NCI-H524 treated with DMSO at 0.1 percent for 48 hours (cell line): ENCODE measurements at places on chromosomes 2 and 18.

- no peak for DNase-seq
Observed at GRCh38 chr2:158931572-158931971, 36.9 kb upstream of the TANC1 start.

DNA sequence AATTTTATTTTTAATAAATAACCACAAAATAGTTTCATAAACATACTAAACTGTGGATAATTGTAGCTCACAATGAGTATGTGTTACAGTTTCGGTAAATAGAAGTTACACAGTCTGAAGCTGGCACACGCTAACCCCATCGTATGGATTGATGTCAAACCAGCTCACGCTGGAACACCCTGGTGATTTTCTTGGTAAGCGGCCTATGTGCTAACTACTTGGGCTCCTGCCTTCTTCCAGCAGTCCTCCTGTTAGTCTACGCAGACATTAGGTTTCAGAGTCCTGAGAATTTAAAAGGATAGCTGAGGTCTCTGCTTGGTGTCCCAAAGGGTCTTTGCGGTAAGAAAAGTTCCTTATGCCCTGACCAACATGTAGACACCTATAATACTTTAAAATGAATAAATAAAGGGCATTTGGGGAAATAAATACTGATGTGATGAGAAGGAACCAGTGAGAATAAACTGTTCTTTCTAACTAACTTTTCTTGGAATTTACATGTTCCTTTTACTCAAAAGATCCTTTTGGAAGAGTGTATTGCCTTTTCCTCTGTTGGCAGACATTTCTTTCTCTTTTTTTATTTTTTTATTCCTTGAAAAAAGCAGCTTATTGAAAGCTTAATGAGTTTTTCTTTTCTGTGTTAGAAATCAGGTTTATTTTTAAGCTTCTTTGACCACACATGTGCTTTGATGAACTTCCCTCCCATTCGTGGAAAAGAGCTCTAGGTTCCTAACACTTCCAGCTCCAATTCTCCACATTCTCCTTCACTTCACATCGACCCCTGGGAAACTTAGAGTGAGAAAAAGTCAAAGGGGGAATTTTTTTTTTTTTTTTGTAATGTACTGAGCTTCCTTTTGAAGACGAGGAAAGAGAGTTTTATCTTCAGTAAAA lies 322.2 kb downstream of the IRS1 start:
- DNase-seq: no peak

DNA sequence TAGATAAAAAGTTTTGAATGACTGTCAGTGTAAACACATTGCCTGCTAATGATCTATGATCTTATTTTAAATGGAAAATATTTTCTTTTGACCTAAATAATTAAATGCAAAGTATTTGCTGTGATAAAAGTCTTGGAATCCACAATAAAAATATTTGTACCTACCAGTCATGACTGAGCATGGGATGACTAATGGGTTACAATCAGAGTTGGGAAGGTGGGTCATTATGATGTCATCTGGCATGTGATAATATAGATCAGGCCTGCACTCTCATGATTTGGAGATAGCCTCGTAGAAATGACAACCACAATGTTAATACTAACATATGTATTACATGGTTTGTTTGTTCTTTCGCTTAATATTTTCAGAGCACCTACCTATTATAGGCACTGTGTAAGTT lies 848.8 kb upstream of the KLHL29 start:
- no peak for DNase-seq

- DNase-seq: no peak
Observed at GRCh38 chr2:209661286-209661894, 110.2 kb upstream of the UNC80 start.

GRCh38 chr2:42724886-42725285 lies 39.0 kb downstream of the OXER1 start:
- no peak for DNase-seq

- no peak for DNase-seq
Observed at GRCh38 chr2:168790226-168790902, 12.1 kb upstream of the NOSTRIN start.

DNA sequence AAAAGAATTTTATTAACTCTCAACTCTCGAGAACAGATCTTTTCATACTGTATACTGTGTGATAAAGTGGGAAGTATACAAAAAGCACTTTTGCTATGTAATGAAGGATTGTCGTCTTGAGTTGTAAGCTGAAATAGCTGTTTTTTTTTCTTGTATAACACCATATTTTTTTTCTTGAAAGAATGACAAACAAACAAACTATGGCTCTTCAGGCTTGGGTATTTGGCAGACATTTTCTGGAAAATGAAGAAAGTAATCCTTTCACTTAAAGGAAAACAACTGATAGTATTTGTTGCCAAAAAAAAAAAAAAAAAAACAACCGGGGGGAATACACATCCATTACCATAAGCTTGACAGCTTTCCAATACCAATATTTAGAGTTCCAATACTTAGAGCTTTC lies 230.4 kb downstream of the ICOS start:
- no peak for DNase-seq

DNA sequence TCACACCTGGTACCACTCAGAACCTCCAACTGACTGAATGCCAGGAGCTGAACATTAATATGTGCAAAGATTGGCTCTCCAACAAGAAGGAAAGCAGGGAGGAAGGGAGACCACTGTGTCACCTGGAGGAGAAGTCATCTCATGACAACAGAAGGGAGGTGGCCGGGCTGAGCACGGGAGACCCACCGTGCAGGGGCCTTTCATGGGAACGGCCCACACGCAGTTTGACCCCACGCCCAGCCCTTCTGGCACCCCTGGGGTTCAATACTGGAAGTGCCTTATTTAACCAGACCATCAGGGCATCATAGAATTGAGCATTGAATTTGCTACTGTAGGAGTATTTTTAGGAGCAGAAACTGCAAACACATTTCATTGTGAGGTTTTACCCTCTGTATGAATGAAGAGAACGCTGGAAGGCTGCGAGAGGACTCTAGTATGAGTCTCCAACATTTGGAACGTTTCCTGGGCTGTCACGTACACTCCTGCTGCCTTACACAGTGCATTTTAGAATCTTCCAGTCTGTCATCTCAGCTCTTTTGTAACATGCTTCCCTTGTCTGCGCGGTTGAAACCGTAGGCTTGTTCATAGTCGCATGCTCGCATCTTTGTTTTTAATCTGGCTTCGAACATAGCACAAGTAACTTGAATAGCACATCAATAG lies 132.1 kb downstream of the NFATC1 start:
- no peak for DNase-seq

DNA sequence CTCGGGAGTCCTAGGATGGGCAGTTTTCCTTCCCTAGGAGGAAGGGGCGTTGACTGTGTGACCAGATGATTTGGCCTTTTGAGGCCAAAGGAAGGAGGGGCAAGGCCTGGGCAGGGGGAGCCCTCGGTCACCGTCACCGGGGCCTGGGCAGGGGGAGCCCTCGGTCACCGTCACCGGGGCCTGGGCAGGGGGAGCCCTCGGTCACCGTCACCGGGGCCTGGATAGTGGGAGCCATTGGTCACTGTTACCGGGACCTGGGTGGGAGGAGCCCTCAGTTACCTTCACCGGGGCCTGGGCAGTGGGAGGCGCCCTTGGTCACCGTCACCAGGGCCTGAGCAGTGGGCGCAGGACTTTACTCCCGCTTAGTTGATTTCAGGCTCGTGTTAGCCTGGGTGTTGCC lies 17.3 kb downstream of the D2HGDH start:
- DNase-seq: no peak

- DNase-seq: no peak
Observed at GRCh38 chr2:218228366-218229090, 11.5 kb downstream of the ARPC2 start.

DNA sequence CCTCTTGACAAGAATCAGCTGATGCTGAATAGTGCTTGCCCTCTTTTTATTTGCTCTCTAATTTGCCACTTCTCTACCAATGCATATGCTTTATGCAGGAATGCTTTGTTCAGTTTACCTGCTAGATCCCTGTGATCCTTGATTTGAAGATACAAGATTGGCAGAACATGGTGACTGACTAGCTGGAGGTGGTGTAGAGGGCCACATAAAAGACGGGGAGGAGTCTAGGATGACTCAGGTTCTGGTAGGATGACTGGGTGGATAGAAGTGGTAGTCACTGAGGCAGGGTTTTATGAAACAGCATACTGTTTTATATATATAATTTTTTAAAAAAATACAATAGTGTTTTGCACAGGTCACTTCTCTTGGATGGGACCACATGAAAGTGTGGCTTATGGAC lies 6.3 kb upstream of the ADGRF3 start:
- DNase-seq: no peak

GRCh38 chr18:53254265-53254664 lies 914.3 kb downstream of the DCC start:
- DNase-seq: no peak

GRCh38 chr2:174012347-174013314 lies 47.5 kb upstream of the SP3 start:
- no peak for DNase-seq

DNA sequence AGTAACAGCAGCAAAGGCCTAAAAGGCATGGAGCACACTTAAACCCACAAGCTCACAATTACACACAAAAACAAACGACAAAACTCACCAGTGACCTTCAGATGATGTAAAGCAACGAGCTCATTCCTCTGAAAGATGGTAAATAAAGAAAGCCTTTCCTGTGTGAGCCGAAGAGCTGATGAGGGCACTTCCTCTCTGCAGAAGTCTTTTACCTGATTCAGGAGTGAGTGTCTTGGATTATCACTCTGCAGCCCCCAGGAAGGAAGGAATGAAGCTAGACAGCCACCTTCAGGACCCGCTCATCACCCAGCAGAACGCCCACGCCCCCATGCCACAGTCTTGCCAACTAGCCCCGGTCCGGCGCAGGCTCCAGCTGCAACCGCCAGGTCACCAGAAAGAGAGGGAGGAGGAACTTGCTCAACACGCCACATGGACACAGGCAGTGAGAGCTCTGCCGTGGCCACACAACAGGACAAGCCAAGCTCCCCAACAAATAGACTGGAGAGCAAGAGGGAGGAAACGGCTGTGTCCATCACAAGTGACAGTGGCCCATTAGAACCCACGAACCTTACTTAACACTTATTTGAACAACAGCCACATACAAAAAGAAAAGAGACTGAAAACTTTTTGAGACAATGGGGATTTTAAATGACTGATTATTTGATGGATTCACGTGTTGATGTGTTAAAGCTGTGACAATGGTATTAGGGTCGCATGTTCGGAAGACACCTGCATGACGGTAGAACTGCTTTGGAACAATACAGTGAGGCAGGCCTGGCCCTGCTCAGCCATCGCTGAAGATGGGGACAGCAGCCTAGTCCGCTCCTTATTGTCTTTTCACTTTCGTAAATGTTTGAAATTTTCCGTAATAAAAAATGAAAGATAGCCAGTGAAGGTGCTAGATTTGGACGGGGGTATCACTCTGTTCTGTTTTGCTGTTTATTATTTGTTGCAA lies 127.3 kb downstream of the HDAC4 start:
- DNase-seq: no peak

GRCh38 chr18:25081001-25081400 lies 271.0 kb downstream of the ZNF521 start:
- peak; percentile 17 for DNase-seq

DNA sequence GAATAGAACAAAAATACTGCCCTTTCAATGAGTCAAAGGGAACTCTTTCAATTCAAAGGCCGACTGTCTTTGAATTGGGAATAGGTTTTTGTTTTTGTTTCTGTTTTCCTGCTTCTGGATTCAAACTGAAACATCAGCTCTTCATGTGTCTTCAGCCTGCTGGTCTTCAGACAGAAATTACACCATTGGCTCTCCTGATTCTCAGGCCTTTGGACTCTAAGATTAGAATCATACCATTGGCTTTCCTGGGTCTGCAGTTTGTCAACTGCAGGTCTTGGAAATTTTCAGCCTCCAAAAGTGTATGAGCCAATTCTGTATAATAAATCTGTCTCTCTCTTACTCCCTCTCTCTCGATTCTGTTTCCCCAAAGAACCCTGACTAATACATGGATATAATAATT lies 31.1 kb downstream of the CTLA4 start:
- DNase-seq: no peak

- DNase-seq: no peak
Observed at GRCh38 chr2:59005836-59006615, 764.9 kb upstream of the FANCL start.

- no peak for DNase-seq
Observed at GRCh38 chr2:16900405-16901025, 234.9 kb upstream of the CYRIA start.

DNA sequence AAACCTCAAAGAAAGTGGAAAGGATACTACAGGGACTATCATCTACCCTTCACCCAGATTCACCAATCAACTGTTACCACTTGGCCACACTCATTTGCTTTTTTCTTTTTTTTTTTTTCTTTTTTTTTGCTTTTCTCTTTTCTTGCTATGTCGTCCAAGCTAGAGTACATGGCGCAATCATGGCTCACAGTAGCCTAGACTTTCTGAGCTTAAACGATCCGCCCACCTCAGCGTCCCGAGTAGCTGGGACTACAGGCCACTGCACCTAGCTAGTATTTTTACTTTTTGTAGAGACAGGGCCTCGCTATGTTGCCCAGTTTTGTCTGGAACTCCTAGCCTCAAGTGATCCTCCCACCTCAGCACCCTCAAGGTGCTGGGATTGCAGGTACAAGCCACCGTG lies 24.0 kb downstream of the BIN1 start:
- no peak for DNase-seq

DNA sequence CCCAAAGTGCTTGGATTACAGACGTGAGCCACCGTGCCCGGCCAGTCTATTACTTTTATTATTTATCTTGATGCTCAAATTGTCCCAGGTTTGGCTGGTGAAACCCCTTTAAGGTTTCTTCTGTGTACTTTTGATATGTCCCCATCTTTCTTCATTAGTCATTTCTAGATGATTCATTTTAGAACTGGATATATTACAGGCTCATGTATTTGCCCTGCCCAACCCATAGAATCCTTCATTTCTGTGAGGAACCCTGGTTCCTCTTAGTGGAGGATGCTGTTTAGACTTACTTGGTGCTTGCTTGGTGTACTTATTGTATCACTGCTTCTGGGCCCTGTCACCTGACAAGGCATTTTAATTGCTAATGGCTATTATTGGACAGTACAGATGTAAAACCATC lies 40.1 kb downstream of the KCMF1 start:
- DNase-seq: no peak

GRCh38 chr2:11858883-11859282 lies 112.5 kb downstream of the LPIN1 start:
- DNase-seq: no peak

GRCh38 chr2:16359961-16360360 lies 305.7 kb downstream of the CYRIA start:
- DNase-seq: no peak

- DNase-seq: no peak
Observed at GRCh38 chr18:68041327-68041726, 524.8 kb upstream of the DSEL start.

DNA sequence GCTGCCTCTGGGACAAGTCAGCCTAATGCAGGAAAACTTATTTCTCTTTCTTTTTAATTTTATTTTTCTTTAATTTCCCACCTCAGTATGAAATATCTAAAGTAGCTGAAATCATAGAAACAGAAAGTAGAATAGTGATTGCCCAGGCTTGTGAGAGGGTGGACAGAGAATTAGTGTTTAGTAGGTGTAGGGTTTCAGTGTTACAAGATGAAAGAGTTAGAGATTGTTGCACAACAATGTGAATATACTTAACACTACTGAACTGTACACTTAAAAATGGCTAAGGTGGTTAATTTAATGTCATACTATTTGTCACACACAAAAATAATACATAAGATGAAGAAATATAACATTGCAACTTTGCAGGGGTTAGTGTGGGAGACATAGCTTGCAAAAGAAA lies 80.8 kb downstream of the NAT8 start:
- DNase-seq: peak; percentile 5
